Activated gamma-delta T cell treated with anti-CD3 and anti-CD28 coated beads, Interleukin-2, amount 50 U/mL, for 16 hours (primary cell): ENCODE measurements at places on chromosomes 1 and 21.

- no peak for DNase-seq
These were observed 10.3 kb upstream of the SPRR2B start for GRCh38 chr1:153081736-153082135.

DNA sequence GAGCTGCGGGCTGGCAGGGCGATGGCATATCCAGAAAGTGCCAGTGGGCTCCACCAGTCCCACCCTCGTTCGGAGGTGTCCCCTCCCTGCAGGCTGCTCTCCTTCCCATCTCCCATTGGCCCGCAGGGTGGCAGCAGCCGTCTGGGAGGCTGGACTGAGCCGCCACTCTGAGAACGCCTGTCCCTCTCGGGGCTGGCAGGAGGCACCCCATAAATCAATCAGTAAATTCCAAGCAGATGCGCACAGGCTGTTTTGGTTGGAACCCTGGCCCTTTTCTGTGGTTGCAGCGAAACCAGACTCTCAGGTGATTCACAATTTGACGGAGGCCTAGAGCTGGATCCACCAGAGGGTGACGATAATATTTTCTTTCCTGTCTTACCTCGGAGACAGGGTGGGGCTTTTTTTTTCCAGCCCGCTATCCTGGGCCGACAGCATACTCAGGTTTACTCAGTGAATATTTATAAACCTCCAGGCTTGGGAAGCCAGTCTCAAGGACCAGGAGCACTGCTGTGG is 99.7 kb downstream of the GLIS1 start:
- DNase-seq = no peak

DNA sequence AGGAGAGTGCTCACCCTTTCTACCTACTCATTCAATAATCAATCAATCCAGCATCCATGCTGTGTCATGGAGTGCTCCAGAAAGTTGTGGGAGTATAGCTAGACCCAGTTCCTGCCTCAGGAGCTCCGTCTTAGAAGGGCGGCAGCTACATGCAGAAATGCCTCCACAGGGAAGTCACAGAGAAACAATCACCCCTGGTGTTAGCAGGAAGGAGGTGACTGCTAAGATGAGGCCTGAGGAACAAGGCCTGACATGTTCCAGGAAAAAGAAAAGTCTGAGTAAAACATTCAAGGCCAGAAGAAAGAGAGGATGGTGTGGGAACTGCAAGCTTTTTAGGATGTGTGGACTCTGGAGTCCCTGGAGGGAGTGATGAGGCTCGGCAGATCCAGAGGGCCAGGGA is 142.5 kb upstream of the MAGI3 start:
- DNase-seq = no peak

DNA sequence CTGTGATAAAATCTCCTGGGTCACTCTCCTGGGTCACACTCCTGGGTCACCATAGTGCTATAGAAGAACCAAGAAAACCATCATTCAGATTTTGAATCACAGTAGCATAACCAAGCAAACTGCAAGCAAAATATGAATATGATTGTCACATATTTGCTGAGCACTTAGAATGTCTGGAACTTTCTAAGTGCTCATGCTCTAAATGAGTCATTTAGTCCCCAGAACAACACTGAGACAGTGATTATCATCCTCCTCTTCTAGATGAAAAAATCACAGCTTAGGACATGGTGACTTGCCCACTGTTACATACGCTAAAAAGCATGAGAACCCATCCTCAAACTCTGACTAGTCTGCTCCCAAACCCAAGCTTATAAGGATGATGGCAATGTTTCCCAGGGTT is 39.5 kb upstream of the DDAH1 start:
- DNase-seq = no peak

GRCh38 chr1:206784471-206784903 is 12.2 kb upstream of the IL10 start:
- DNase-seq = peak; percentile 54

GRCh38 chr1:151809290-151809984 is 4.2 kb upstream of the LINGO4 start:
- no peak for DNase-seq

GRCh38 chr1:171477804-171478203 is 7.5 kb upstream of the PRRC2C start:
- no peak for DNase-seq

DNA sequence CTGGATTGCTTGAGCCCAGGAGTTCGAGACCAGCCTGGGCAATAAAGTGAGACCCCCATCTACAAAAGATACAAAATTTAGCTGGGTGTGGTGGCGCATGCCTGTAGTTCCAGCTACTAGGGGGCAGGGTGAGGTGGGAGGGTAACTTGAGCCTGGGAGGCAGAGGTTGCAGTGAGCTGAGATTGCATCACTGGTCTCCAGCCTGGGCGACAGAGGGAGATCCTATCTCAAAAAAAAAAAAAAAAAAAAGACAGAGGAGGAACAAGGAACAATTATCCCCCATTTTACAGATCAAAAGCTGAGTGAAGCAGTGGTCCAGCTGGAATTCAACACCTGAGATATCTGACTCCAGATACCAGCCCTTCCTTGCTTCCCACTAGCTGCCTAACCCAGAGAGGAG is 34.8 kb downstream of the L1TD1 start:
- DNase-seq = no peak
